ENCODE measurements at places on chromosomes 13 and 19. TPM values are rescaled to one million over a fixed set of nuclear protein-coding genes. Genes with fewer than 3 reads are reported as not detected.

ZNF682 gene
- 23.9 TPM for total RNA-seq

CEACAM3 gene
- total RNA-seq = not detected

ZNF66 gene
- total RNA-seq = 20.0 TPM

- no peak for DNase-seq
These were observed 22.0 kb downstream of the KLF12 start for GRCh38 chr13:74111901-74112824.

DNA sequence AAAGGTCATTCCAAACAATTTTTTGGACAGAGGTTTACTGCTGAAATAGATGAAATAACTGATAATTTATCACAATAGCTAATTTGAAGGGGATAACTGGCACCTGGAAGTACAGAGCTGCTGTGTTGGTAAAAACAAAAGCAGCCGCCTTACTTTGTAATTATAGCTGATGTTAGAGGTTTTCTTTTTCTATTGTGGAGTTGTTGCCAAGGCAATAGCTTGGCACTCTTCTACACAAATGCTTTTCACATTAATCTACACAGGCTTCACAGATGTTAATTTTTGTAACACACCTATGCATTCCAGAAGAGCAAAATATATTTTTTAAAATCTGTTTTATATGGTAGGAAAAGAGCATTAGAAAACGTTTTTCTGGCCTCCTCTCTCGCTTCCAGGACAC is 56.9 kb downstream of the LACC1 start:
- no peak for DNase-seq

- no peak for DNase-seq
These were observed 7.5 kb upstream of the RBM26 start for GRCh38 chr13:79413521-79413920.

GRCh38 chr13:60584976-60585375 is 188.0 kb downstream of the TDRD3 start:
- DNase-seq = peak; percentile 38

DNA sequence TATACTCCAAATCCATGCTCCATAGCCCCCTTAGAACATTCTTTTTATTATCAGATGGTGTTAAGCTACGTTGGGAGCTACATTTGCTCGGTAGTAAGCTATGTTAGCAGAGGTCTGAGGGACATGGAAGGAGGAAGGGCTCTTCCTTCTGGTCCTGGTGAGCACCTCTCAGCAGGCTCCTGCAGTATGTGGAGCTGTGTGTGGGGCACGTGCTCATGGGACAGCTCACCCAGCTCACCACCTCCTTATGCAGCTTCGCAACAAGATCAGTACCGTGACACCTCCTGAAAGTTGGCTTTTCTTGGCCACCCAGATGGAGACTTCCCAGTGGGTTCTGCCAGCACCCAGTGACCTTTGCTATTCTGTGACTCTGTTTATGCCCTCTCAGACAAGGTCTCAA is 400.5 kb upstream of the SLC10A2 start:
- DNase-seq = no peak

DNA sequence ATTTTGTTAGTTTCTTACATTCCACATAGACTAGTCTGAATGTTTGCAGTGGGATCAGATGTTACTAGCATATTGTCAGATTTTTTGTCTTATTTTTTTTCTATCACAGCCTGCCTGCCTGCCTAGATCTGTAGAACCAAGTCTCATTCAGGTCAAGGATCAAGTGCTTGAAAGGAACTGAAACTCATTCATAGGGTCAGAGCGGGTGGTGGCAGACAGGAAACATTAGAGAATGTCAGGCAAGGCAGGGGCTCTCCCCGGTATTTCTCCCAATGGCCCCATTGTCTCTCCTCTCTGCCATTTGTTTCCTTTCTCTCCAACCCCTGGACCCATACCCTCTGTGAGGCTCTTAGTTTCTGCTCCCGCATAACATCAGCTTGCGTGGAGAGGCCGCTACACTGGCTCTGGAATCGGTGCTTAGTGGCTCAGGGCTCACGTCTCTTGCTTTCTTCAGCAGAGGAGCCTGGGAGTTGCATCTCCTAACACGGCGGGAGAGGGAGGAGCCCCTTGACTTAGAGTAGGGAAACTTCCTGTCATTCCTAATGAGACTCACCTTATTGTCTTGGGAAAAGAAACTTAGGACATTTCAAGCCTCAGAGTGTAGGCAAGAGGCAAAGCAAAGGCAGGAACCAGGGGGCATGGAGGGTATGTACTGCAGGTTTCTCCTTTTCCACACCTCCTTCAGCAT is 35.6 kb upstream of the SPATA13 start:
- no peak for DNase-seq

DNA sequence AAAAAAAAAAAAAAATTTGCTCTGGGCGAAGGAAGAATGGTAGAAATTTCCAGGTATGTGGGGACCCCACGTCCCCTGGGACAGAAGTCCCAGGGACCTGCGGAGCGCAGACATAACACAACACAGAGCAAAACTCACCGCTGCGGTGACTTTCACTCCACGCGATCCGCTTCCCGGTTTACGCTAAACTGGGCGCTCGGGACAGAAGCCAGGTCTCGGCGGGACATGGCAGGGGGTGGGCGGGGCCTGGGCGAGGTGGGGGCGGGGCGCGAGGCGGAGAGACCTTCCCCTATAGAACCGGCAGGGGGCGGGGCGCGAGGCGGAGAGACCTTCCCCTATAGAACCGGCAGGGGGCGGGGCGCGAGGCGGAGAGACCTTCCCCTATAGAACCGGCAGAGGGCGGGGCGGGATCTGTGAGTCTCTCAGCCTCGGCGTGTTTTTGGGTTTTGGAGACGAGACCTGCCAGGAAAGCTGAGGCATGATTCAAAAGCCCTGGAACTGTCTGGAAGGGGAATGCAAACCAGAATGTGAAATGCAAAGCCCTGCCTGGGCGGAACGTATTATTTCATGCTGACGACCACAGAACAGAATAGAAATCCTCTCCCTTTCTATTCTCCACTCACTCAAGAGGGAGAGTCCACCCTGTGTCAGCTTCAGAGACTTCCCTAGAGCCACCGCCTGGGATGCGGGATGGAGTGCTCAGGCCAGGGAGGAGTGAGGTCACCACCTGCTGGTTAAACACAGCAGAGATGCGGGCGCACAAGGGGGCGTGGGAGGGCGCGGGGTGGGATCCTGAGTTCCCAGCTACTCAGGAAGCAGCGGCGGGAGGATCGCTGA is 20.2 kb upstream of the ERVV-1 start:
- peak; percentile 86 for DNase-seq

GRCh38 chr13:30816736-30817135 is 81.4 kb downstream of the ALOX5AP start:
- DNase-seq = peak; percentile 28

All from glutamatergic neuron (in vitro differentiated cells).